ENCODE measurements at places on chromosomes 16 and 17. TPM values are rescaled to one million over a fixed set of nuclear protein-coding genes. Genes with fewer than 3 reads are reported as not detected.

The NPIPB4 gene
- 18.2 TPM for total RNA-seq

The RPGRIP1L gene
- 7.4 TPM for total RNA-seq

The ZNF19 gene
- 3.3 TPM for total RNA-seq

The MEIOC gene
- total RNA-seq, result not detected

The SAMD14 gene
- total RNA-seq, result 2.1 TPM

The WFDC1 gene
- 34.0 TPM for total RNA-seq

The GALR2 gene
- not detected for total RNA-seq

GRCh38 chr16:67393788-67394154 lies 473 bp upstream of the TPPP3 start:
- no peak for DNase-seq
- H3K36me3 ChIP-seq, result no peaks in the 10 kb centered on the region
- H3K27me3 ChIP-seq, result peaks cover 2% of the 10 kb centered on the region
- H3K4me3 ChIP-seq, result peak overlapping the region; percentile 10
- H3K4me1 ChIP-seq, result peaks cover 19% of the 10 kb centered on the region
- peak overlapping the region; percentile 51 for H3K27ac ChIP-seq

DNA sequence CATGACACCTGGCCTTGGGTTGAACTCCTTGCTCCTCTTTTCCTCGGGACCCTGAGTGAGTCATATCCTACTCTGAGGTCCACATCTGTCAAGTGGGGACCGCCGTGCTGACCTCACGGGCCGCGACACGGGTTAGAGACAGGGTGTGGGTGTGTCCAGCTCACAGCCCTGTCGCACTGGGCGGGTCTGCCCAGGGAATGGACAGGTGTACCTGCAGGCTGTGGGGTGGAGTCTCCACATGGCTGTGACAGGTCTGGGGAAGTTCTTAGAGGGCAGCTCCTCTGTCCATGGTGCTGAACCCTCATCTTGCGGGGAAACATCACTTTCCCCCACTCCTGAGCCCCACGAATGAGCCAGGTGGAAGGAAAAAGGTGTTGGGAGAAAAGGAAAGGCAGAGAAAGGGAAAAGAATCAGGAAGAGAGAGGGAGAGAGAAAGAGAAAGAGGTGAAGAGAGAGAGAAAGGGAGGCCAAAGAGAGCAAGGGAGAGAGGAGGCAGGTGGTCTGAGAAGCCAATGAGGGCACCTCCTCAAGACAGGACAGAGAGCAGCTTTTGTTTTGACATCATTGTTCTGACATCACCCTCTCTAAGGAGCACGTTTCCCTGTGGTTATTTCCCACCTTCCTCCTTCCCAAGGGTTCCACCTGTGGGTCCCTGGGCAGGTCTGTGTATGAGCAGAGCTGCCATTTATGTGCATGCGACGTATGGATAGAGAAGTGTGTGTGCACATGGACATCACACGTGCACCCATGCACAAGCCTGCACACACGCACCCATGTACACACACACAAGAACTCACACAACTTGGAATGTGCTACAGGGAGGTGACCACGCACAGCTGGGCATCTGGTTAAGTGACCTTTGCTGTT lies 32.6 kb upstream of the CBFA2T3 start:
- no peak overlapping the region for H3K4me3 ChIP-seq
- no peaks in the 10 kb centered on the region for H3K4me1 ChIP-seq
- H3K27ac ChIP-seq, result no peak overlapping the region
- H3K27me3 ChIP-seq, result no peaks in the 10 kb centered on the region

DNA sequence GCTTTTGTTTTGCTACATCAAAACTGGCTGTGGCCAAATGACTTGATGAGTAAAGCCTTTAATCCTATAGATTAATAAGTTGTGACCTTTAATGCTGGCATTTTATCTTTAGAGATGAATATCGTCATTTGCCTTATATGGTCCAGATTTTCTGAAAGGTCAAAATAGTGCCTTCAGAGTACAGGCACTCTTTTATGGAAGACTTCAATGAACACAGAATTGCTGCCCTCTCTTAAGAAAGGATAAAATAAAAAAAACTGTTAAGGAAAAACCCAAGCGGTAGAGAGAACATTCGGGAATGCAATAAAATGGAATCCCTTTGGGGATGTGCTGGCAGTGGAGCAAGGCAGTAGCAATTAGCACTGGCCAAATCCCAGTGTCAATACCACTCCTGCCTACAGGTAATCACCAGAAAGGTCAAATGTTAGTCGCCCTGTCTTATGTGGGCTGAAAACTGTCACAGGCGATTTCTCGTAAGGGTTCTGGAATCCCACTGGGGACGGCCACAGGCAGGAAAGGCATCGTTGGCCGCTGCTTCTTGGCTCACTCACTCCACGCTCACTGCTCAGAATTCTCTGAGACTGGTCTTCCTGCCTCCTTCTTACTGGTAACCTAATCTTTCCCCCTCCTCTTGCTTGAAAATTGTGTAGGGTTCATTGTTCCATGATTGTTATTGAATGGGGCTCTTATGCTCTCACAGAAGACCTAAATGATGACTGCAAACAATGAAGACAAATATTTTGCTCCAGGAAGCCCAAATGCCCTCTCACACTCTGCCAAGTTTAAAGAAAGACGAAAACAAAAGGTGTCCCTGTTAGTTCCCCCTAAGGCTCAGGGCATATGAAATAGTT lies 45.4 kb upstream of the HSBP1 start:
- H3K4me3 ChIP-seq, result no peak overlapping the region
- no peak overlapping the region for H3K27ac ChIP-seq
- H3K4me1 ChIP-seq, result no peaks in the 10 kb centered on the region
- no peak for DNase-seq
- H3K27me3 ChIP-seq, result no peaks in the 10 kb centered on the region

GRCh38 chr17:80523956-80524712 lies 20.5 kb upstream of the RPTOR start:
- no peak overlapping the region for H3K27ac ChIP-seq
- no peaks in the 10 kb centered on the region for H3K4me1 ChIP-seq
- no peak overlapping the region for H3K4me3 ChIP-seq
- DNase-seq, result no peak
- H3K27me3 ChIP-seq, result peaks cover 5% of the 10 kb centered on the region
- H3K36me3 ChIP-seq, result no peaks in the 10 kb centered on the region

DNA sequence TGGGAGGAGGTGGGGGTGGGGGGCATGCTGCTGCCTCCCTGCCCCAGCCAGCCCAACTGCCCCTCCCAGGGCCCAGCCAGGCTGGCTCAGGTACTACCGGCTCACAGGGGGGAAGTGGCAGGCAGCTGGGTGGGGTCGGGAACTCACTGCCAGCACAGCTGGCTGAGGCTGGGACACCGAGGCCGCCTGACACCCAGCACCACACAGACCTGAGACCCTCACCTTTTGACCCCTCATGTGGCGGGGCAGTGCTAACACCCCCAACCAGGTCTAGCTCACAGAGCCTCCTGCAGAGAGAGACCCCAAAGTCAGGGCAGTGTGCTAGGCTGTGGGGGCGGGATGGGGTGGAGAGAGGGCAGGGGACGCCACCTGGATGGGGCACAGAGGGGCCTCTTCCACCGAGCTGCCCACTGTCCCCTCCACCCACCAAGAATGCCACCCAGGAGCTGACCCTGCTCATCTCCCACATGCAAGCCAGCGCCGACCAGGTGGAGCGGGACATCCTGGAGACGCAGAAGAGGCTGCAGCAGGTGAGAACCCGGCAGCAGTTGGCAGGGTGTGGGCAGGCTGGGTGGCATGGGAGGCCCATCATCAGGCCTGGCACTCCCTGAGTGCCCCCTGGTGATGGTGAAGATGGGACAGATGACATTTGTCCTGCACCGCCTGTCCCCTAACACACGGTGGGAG lies 3.0 kb downstream of the EVPLL start:
- H3K4me3 ChIP-seq, result no peak overlapping the region
- no peaks in the 10 kb centered on the region for H3K36me3 ChIP-seq
- DNase-seq, result no peak
- no peak overlapping the region for H3K27ac ChIP-seq
- H3K4me1 ChIP-seq, result no peaks in the 10 kb centered on the region

DNA sequence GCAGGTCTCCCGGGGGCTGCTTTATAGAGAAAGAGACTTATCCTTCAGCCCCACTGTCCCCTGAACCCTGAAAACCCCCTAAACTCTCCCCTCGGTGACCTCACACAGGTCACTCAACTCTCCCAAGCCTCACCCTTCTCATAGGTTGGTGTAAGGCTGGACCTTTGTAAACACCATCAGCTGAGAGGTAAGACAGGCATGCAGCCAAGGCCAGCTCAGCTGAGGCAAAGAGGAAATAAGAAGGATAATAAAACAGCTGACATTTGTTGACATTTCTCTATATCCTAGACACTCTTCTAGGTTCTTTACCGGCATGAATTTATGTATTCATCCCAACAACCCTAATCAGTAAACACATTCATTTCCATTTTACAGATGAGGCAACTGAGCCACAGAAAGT lies 134.3 kb downstream of the CCT6B start:
- no peak overlapping the region for H3K27ac ChIP-seq
- H3K4me1 ChIP-seq, result no peaks in the 10 kb centered on the region
- no peaks in the 10 kb centered on the region for H3K27me3 ChIP-seq
- DNase-seq, result no peak
- H3K36me3 ChIP-seq, result no peaks in the 10 kb centered on the region
- H3K4me3 ChIP-seq, result no peak overlapping the region

- no peaks in the 10 kb centered on the region for H3K36me3 ChIP-seq
- no peak overlapping the region for H3K4me3 ChIP-seq
- no peak overlapping the region for H3K27ac ChIP-seq
- no peaks in the 10 kb centered on the region for H3K27me3 ChIP-seq
Observed at GRCh38 chr16:2296661-2297505, 29.0 kb upstream of the RNPS1 start.

DNA sequence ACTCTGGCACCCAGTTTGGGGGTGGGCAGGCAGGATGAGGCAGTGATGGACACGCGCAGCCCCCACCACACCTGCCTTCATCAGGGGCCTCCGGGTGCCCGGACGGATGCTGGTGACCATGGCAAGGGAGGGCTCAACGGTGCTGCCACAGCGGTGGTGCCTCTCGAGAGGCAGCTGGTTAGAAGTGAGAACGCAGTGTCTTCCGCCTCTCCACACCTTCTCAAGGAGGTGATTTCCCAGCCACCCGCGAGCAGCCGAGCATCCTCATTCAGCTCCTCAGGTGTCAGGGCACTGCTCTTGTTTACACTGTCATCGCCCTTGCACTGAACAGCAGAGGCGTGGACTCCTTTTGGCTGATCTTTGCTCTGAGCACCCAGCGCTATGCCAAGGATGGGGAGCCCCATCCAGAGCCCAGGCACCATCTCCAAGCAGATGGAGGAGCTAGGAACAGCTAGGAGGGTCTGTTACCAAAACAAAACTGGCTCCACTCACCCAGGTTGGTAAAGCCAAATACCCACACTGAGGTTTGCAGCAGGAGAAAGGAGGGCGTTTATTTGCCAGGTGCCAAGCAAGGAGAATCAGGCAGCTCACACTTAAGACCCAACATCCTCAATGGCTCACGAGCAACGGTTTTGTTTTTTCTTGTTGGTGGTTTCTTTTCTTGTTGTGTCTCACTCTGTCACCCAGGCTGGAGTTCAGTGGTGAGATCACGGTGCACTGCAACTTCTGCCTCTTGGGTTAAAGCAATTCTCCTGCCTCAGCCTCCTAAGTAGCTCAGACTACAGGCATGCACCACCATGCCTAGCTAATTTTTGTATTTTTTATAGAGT lies 174.3 kb upstream of the TNRC6C start:
- no peak for DNase-seq
- no peak overlapping the region for H3K27ac ChIP-seq
- no peak overlapping the region for H3K4me3 ChIP-seq
- H3K4me1 ChIP-seq, result no peaks in the 10 kb centered on the region
- no peaks in the 10 kb centered on the region for H3K36me3 ChIP-seq

- H3K36me3 ChIP-seq, result no peaks in the 10 kb centered on the region
- peaks cover 20% of the 10 kb centered on the region for H3K4me1 ChIP-seq
- no peak overlapping the region for H3K27ac ChIP-seq
- no peaks in the 10 kb centered on the region for H3K27me3 ChIP-seq
Observed at GRCh38 chr17:77126519-77126918, 14.2 kb upstream of the SEC14L1 start.

All from fibroblast of lung (primary cell).